ENCODE measurements at places on chromosomes 12 and 14.

- no peak for DNase-seq
These were observed 7.6 kb upstream of the FLVCR2 start for GRCh38 chr14:75570797-75571196.

DNA sequence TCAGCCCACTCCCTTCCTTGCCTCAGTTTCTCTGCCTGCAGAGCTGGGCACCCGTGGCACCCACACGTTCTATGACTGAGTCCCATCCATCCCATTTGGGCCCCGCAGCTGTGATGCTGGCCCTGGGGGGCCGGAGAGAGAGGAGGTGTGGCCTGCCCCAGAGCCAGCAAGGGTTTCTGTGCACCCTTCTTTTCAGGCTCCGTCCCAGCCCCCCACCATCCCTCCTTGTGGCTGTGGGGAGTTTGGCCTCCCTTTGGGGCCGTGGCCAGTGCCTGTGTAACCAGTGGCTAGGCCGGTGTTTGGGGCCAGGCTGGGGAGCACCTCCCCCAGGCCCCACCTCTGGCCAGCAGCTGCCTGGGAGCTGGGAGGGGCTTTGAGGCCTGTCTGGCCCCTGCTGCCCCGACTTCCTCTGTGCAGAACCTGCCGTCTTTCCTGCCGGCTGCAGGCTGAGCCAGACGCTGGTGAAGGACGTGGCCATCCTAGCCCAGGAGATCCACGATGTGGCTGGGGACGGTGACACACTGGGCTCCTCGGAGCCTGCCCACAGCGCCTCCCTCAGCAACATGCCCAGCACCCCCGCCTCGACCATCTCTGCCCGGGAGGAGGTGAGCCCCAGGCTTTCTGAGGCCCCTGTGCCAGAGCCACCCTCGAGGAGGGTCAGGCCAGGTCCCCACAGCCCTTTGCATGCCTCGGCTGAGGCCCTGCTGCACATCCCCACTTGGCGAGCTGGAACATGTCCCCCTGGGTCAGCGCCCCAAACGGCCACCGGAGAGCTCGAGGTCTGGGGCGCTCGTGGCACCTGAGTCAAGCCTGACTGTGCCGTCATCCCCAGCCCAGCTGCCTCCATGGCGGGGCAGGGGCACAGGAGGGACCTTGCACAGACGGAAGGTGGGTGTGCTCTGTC is 27.7 kb downstream of the CEP170B start:
- DNase-seq = no peak

GRCh38 chr12:125381373-125381772 is 316.1 kb downstream of the AACS start:
- DNase-seq = no peak

- DNase-seq = no peak
These were observed 5.7 kb upstream of the AKAP5 start for GRCh38 chr14:64459405-64460136.

DNA sequence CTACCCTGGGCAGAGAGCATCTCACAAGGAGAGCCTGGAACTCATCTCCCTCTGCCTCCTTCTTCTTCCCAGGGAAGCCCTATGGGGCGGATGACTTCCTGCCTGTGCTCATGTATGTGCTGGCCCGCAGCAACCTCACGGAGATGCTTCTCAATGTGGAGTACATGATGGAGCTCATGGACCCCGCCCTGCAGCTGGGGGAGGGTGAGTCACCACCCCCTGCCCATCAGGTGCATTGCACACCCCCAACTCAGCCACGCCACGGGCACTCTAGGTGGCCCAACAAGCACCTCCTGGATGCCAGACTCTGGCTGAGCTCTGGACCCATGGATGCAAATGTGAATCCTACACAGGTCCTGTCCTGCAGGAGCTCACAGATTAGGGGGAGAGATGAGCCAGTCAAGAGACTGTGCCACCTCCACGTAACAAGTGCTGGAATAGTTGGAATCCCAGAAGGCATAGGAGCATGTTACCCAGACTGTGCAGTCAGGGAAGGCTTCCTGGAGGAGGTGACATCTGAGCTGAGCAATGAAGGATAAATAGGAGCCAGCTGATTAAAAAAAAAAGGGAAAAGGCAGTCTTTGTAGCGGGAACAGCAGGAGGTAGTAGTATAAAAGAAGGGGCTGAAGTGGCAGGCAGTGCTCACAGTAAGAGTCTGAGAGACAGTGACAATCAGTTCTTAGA is 71.9 kb downstream of the LGMN start:
- DNase-seq = no peak

- DNase-seq = no peak
These were observed 634 bp upstream of the TMEM63C start for GRCh38 chr14:77180726-77181602.

DNA sequence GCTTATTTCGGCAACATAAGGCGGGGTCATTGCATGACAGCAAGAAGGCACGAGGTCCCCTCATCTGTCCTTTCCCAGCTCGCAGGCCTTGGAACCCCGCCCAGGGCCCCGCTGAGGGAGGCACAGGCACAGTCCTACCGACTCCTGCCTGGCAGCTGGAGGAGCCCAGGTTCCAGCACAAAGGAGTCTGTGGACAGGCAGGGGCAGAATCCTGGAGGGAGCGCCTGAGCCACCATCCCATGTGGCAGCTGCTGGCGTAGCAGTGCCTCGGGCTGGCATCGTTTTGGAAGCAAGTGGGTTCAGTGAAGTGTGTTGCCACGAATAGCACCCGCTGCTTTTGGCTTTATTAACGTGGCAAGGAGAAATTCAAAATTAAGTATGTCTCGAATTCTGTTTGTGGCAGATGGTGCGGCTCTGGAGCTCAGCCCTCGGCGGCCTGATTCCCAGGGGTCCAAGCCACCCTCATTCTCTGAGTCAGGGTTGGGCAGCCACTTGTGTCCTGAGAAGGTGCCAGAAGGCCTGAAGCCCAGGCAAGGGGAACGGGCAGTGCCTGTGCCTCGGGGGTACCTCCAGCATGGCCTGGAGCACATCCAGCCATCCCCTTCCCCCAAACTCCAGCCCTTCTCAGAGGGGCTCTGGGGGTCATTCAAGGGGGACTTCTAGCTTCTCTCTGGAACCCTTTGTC is 35.9 kb downstream of the SLC8B1 start:
- DNase-seq = no peak

- peak; percentile 36 for DNase-seq
These were observed 4.2 kb downstream of the RDH5 start for GRCh38 chr12:55724226-55724939.

DNA sequence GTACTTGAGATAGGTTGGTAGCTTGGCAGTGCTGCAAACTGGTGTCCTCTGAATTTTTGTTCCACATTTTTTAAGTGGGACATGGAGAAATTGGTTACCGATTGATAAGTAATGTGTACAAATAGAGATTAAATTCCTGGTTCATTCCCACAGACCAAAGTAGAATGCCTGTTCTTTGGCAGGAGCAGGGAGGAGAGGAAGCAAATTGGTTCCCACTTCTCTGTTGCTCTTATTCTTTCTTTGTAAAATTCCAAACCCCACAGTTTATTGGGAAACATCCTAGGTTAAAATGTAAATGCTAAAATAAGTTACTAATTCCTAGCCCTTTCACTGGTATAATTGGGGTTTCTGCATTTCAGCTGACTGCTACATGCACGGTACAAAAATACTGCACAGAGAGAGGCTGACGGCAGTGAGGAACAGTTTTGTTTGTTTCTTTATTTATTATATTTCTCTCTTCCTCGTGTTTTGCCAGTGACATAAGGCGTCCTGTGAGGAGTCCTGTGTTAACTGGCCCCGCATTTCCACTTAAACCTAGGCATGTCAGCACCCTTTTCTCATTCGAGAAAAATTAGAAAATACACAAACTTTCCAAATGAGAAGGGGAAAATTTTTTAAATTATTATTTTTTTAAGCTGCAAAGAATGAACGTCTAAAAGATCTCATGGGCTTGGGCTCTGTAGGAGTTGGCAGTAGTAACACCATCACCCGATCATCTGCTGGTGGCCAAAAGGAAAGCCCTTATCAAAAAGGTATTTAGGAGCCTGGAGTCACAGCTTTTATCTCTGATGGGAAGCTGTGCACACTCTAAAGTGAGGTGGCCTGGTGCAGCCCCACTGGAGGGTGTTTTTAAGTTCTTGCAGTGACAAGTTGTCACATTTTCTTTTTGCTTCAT is 25.4 kb upstream of the BCL7A start:
- DNase-seq = no peak

GRCh38 chr12:91331371-91331770 is 148.8 kb upstream of the DCN start:
- DNase-seq = no peak

DNA sequence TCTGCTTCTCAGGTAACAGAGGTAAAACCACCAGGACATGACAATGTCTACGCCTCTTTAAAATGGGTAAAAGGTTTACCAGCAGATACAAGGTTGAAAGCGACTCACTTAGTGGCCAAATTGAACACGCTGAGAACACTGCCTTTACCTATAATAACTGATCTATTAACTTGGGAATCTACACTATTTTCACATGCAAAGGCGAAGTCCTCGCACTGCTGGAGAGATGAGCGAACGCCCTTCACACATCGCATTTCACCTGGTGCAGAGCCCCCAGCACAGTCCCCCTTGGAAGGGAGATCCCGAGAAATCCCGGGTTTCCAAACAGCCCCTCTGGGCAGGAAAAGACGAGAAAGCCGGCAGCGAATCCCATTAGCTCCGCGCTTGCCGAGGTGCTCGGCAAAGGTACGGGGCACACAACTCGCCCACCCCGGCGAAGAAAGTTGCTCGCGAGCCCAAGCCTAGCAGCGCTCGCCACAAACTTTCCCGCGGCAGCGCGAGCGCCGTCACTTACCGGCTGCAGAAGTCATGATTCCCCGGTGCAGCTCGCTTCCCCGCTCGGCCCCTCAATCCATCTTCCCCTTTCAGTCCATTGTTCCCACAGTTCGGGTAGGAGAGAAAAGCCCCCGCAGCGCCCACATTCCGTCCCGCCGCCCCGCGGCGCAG is 423 bp downstream of the FGD6 start:
- peak; percentile 59 for DNase-seq

DNA sequence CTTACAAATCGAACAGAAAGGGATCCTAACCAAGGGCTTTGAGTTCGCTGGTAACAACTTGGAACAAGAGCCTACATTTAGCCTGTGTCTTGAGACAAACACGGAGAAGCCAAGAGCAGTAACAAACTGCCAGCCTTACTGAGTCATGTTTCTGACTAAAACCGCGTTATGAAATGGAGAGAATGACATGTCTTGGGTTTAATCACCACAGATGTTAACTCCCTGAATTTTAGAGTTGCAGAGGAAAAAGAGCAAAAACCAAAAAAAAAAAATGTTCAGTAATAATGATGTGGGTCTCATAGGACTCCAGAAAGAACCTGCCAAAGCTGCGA is 1.0 kb downstream of the BLTP3B start:
- no peak for DNase-seq

DNA sequence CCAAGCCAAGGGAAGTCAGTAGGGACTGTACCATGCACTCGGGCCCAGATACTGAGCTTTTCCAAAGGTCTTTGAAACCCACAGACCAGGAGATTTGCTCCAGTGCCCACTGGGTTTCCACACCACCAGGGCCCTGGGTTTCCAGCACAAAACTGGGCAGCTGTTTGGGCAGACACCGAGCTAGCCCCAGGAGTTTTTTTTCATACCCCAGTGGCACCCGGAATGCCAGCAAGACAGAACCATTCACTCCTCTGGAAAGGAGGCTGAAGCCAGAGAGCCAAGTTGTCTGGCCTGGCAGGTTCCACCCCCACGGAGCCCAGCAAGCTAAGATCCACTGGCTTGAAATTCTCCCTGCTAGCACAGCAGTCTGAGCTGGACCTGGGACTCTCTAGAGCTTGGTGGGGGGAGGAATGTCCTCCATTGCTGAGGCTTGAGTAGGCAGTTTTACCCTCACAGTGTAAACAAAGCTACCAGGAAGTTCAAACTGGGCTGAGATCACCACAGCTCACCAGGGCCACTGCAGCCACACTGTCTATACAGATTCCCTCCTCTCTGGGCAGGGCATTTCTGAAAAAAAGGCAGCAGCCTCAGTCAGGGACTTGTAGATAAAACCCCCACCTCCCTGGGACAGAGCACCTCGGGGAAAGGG is 793.7 kb downstream of the RPS29 start:
- no peak for DNase-seq

DNA sequence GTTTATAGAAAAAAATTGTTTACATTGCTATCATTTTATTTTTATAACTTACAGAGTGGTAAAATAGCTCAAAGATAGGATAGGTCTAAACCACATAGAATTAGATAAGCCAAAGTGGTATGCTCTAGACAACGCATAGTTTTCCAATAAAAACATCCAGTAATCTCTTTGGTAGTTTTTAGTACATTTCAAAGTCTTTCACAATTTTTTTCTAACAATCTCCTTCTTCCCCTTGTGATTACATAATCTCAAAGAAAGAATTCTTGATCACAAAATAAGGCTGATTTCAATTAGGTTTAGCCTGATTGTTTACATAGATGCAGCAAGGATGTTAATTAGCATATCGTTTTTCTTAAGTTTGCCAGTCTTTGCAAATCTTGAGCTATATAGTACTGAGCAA is 460.0 kb downstream of the FUT8 start:
- DNase-seq = no peak

GRCh38 chr12:123891516-123892179 is 81.0 kb downstream of the CCDC92 start:
- DNase-seq = no peak

DNA sequence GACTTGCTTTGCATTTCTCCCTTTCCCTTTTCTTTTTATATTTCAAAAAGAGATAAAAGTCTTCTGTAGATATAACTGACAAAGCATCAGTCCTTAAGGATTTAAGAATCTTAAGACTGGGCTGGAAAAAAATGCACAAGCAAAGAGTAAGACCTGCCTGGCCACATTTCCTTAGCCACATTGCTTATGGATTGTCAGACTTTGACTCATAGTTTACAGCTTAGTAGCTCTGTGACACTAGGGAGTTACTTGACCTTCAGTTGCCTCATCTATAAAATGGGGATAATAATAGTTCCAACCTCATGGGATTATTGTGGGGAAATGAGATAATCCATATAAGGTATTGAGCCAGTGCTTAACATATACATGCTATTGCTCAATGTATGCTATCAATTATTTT is 66.4 kb upstream of the STK38L start:
- no peak for DNase-seq

- no peak for DNase-seq
These were observed 16.1 kb downstream of the NTN4 start for GRCh38 chr12:95774311-95775045.

GRCh38 chr14:38080696-38081095 is 127.0 kb upstream of the SSTR1 start:
- DNase-seq = no peak

DNA sequence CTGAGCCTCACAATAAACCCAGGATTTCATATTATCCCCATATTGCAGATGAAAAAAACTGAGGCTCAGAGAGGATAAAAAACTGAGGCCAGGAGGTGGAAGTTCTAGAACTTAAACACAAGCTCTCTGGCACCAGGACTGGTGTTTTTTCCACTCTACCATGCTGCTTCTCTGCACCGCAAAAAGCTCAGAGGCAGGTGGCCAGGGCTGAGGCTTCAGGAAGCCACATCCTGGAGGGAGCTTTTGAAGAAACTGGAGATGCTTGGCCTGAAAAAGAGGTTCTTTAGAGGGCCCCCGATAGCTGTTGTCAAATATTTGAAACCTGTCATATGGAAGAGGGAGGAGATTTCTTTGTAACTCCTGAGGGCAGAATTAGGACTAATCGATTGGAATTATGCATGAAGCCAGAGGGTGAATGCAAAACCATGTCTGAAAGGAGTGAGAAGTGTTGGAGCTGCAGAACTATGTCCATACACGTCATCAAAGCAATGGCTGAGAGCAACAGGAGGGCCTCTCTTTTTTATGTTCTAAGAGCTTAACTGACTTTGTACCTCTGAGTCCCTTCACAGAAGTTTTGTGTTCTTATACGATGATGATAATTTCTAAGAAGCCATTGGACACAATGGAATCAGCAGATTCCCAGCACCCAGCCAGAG is 448.6 kb downstream of the FUT8 start:
- no peak for DNase-seq
